Astrocyte (in vitro differentiated cells and primary cell): ENCODE measurements at places on chromosomes 3 and 15.

DNA sequence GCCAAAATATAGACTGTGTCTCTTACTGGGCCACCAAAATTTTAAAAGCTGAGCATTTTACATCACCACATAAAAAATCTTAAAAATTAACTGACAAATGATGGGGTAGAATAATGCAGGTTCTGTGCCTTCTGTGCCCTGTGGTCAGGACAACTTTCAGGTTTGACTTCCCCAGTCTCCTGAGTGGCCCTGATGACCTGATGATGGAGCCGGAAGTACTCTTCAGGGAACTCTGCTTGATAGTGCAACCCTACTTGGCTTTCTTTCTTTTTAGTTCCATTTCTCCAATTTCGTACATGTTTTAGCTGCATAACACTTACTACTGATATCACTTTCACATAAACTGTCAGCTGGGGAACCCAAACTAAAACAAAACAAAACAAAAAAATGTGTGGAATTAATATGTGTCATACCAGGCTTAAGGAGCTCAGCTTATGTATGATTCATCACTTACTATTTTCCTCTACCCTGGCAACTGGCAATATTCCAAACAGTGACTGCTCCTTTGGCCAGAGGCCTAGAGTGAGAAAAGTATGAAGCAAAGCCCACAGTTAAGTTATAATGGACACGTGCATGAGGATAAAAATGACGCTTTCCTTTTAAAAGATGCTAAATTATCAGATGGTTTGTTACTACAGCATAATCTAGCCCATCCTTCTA, 194.3 kb downstream of the BCHE start:
- peak overlapping the region; percentile 7 for H3K4me3 ChIP-seq
- peak; percentile 96 for DNase-seq
- peaks cover 16% of the 10 kb centered on the region for H3K4me1 ChIP-seq
- H3K36me3 ChIP-seq, result no peaks in the 10 kb centered on the region
- no peaks in the 10 kb centered on the region for H3K27me3 ChIP-seq

DNA sequence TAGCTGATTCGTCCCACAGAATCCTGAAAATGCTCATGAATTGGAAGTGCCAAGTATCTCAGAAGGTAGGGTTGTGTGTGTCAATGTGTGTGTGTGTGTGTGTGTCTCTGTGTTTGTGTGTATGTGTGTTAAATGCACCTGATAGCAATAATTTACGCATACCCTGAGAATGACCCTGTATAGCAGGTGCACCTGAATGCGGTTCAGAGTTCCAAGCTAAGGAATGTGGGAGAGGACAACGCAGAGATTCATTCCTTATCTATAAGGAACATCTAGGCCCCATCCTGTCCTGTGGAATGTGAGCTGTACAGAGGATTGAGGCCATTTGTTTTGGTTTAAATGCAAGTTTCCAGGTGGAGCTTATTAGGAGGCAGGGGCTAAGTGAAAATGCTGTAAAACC, 49.1 kb upstream of the NEDD4 start:
- H3K36me3 ChIP-seq, result no peaks in the 10 kb centered on the region
- H3K4me3 ChIP-seq, result no peak overlapping the region
- H3K27me3 ChIP-seq, result no peaks in the 10 kb centered on the region
- no peak overlapping the region for H3K27ac ChIP-seq
- H3K4me1 ChIP-seq, result peaks cover 10% of the 10 kb centered on the region
- no peak for DNase-seq

DNA sequence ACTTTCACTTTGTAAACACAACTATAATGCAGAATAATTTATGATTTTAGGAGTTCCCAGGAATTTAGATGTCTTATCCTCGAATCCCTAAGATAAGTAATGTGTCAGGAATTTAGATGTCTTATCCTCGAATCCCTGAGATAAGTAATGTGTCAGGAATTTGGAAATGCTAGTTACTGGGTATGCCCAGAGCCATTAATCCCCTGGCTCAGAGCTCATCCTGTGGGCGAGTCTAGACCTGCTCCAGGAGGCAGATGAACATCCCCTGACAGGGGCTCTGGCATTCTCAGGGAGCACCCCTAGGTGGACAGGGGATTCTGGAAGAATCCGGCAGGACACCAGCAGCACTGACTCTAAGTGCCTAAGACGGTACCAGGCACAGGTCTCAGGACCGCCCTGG, 163.3 kb downstream of the ARRDC4 start:
- no peak overlapping the region for H3K4me3 ChIP-seq
- no peaks in the 10 kb centered on the region for H3K27me3 ChIP-seq
- peaks cover 3% of the 10 kb centered on the region for H3K4me1 ChIP-seq
- no peaks in the 10 kb centered on the region for H3K36me3 ChIP-seq

GRCh38 chr15:77019521-77020331, 24.8 kb downstream of the PSTPIP1 start:
- H3K27me3 ChIP-seq, result no peaks in the 10 kb centered on the region
- no peak overlapping the region for H3K4me3 ChIP-seq
- H3K4me1 ChIP-seq, result peaks cover 19% of the 10 kb centered on the region
- DNase-seq, result peak; percentile 30
